Thoracic aorta (tissue), 2 donors: ENCODE measurements at places on chromosomes 7 and 10. TPM values are rescaled to one million over a fixed set of nuclear protein-coding genes. Genes with fewer than 3 reads are reported as not detected.

- no peak for DNase-seq
Observed at GRCh38 chr10:124087672-124088634, 5.4 kb downstream of the CHST15 start.

Gene LRRC4
- total RNA-seq = 2.2 TPM

Gene KCP
- total RNA-seq = 0.81 TPM

DNA sequence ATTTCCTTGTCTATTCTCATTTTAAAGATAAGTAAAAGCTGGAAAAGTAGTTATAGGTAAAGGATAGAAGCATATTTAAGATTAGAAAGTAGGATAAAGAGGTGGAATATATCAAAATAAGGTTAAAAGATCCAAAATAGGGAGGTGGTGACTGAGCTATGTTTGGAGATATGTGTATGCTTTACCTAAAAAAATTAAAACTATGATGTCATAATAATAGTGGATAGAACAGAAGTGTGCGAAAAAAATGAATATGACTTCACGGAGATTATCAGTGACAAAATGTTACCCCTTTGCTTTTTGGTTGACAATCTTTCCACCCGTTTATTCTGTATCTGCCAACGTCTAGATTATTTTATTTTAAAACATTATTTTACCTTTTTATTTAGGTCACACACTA lies 33.4 kb upstream of the FERD3L start:
- DNase-seq = no peak

GRCh38 chr7:14219125-14219524 lies 229.7 kb upstream of the ETV1 start:
- no peak for DNase-seq

- no peak for DNase-seq
Observed at GRCh38 chr7:119783799-119784198, 489.2 kb upstream of the KCND2 start.

Gene MACROH2A2
- total RNA-seq = 0.68 TPM

DNA sequence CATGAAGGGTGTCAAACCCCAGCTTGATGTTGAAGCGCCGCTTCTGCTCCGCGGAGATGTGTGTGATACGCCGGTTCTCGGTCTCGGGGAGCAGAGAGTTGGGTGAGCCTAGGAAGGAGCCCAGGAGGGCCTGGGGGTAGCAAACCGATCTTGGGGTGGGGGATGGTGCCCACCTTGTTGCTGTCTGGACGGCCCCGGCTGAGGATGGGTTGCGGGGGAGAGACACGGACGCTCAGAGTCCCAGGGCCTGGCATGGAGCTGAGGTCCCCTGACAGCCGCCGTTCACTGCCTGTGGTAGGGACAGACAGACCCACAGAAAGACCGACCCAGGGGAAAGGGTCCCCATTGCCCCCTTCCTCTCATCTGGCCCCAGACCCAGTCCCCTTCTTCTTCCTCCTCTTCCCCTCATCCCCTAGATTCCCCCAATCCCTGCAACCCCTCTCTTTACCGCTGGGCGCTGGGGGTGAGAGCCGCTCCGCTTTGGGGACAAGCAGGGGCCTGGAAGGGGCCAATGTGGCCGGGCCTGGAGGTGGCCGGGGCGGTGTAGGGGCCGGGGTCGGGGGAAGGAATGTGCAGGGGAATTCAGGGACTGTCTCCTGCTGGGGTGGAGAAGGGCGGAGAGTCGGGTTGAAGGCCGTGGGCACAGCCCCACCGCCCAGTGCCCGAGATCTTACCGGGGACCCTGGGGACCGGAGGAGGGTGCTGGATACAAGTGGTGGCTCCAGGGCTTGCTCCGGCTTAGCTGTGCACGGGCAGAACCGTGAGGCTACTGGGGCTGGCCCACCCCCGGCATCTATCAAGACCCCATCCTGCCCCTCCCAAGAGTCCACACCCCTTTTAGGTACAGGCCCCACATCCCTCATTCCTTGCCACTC lies 18.0 kb upstream of the TBL2 start:
- DNase-seq = no peak

Gene HTR7
- total RNA-seq = 9.9 TPM

Gene PNLIPRP1
- total RNA-seq = not detected

- no peak for DNase-seq
Observed at GRCh38 chr7:103751311-103751880, 238.1 kb downstream of the RELN start.

- DNase-seq = no peak
Observed at GRCh38 chr7:151251689-151252560, 3.4 kb upstream of the SMARCD3 start.

- DNase-seq = no peak
Observed at GRCh38 chr10:11865561-11865960, 42.4 kb downstream of the PROSER2 start.

Gene KLF14
- total RNA-seq = not detected
